ENCODE measurements at places on chromosomes 13 and 19.

DNA sequence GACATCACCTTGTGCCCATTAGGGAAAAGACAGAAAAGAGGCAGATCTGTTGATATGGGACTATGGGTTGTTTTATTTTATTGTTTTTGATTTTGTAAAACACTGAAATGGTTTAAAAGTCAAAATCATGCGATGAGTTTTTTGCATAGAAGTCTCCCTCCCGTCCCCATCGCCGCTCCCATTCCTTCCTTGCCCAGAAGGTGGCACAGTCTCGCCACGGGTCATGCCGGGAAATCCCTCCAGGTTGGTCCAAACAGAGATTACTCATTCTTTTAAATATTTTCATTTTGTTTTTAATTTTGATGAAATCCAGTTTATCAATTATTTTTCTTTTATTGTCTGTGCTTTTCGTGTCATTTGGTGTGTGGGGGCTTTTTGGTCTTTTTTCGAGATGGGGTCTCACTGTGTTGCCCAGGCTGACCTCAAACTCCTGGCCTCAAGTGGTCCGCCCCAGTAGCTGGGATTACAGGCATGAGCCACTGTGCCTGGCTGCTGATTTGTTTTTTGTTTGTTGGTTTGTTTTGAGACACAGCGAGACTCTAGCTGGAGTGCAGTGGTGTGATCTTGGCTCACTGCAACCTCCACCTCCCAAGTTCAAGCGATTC is 9.2 kb downstream of the PGPEP1 start:
- DNase-seq: peak; percentile 61

- no peak for DNase-seq
These were observed 81.8 kb upstream of the RUBCNL start for GRCh38 chr13:46468570-46469463.

- no peak for DNase-seq
These were observed 631 bp downstream of the TRMT1 start for GRCh38 chr19:13115936-13116281.

- no peak for DNase-seq
These were observed 429.3 kb downstream of the DIAPH3 start for GRCh38 chr13:59734393-59734792.

DNA sequence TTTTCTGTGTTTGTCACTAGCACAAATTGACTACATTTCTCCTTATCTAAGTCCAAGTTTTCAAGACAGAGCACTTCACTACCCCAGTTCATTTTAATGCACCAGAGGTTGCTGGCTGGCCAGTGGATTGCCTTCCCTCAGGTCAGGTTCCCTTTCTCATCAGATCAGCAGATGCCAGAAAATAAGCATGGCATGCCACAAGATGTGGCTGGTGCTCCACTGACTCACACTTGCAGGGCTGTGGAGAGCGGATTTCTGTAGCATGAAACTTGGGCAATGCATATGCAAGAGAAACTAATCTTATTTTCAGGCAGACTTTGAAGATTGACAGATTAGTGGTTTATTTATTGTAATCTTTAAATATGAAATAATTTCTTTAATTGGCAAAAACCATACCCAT is 79.5 kb downstream of the RUBCNL start:
- no peak for DNase-seq

GRCh38 chr13:32320528-32320927 is 5.2 kb downstream of the BRCA2 start:
- no peak for DNase-seq

- no peak for DNase-seq
These were observed 218.7 kb downstream of the KCTD12 start for GRCh38 chr13:76667551-76667950.

- peak; percentile 65 for DNase-seq
These were observed 23.7 kb downstream of the NOSIP start for GRCh38 chr19:49556412-49557398.

DNA sequence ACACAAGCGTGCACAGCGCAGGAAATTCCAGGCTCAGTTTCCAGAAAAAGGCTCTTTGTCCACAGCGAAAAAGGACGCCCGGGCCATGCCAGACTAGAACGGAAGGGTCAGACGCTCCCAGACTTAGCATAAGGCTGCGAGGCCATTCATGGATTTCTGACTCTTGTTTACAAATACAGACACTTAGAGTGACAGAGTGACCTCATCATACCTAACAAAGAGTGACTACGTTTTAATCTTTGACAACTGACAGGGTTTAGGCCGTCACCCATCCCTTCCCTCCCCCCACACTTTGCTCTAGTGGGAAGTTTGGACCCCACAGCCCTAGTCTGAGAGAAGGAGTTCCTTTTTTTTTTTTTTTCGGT is 418 bp upstream of the ZNF709 start:
- DNase-seq: no peak

DNA sequence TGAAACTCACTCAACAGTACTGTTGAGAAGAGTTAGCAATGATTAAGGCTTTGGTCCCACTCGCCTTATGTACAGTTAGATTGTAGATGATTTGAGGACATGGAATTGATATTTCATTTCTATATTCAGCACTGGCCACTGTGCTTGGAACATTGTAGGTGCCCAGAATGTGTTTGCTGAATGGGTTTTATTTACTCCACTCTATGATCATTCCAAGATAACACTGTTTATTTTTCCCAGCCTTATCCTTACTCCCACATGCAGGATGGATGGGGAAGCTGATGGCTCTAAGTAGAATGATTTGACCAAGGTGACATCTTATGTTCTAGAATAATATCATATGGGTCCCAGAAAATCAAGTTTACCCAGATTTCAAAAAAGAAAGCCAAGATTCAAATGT is 124.6 kb upstream of the RXFP2 start:
- no peak for DNase-seq

- no peak for DNase-seq
These were observed 143.6 kb upstream of the SLITRK1 start for GRCh38 chr13:84025824-84026223.

DNA sequence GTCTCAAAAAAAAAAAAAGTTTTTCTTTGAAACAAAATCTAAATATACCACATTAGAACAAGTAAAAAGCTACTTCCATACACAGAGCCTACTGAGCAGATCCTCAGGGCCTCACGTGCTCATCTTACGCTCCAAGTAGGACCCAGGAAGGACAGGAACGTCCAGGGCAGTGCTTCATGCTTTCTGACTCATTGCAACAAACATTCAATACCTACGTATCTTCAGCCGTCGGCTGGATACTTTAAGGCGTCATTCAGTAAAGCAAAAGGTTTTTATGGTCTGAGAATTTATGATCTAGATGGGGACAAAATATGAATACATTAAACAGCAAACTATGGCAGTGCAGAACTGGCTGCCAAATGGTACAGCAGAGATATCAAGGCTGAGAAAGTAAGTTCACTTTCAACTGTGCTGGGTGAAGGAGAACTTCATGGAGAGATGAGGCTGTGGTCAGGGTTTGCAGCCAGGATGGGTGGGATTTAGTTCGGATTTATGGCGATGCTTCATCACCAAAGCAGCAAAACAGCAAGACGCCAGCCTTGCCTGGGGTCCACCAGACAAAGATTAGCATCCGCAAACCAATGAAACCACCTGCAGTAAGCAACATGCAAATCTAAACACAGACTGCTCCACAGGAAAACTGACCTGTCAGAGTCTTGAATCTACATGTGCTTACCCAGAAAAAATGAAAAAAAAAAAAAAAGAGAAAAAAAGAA is 20.5 kb downstream of the CARS2 start:
- DNase-seq: no peak

- no peak for DNase-seq
These were observed 10.2 kb downstream of the DPP9 start for GRCh38 chr19:4713384-4713951.

DNA sequence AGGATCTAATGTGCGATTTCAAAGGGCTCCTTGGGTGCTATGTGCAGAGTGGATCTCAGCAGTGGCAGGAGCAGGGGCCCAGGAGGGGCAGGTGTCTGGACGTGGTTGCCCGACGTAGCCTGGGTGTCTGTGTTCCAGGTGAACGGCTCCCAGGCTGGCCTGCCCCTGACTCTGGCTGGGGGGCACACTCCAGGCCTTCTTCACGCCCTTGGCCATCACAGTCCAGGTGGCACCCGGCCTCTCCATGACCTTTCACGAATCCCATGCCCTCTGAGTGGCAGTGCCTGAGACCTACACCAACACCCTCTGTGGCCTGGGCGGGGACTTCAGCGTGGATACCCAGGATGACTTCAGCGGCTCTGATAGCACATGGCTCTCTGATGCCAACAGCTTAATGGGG is 11.3 kb upstream of the FXYD3 start:
- no peak for DNase-seq

GRCh38 chr13:102452836-102453235 is 51.0 kb upstream of the FGF14 start:
- DNase-seq: no peak

DNA sequence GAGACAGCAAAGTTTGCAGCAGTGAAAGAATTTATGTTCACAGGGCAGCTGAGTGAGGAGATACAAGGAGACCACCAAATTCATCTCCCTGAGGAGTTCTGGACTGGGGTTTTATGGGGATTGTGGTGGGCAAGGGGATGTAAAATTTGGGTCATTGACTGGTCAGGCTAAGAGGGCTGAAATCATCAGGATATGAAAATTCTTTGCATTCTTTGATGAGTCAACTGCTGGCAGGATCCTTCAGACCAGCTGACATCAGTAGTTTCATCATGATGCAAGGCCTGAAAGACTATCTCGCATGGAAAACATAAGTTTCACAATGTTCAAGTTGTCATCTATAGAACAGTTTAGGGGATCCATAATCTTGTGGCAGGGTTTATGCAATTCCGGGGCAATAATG is 869.5 kb upstream of the PCDH9 start:
- no peak for DNase-seq

DNA sequence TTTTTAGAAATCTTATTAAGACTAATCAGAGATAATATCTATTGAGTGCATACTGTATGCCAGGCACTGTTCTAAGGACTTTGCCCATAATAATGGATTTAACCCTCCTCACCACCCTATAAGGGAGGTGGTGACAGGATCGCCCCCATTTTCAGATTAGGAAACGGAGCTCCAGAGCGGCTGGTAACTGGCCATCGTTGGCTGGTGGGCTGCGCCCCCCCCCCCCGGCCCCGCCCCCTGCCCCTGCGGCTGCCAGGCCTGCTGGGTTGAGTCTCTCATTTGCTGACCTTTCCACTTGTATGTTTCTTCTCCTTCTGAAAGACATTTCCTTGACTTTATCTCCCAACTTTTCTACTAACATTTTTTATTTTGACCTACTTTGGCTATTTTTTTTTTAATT is 8.5 kb downstream of the ARHGEF7 start:
- no peak for DNase-seq

- no peak for DNase-seq
These were observed 4.3 kb upstream of the COMMD6 start for GRCh38 chr13:75541961-75542360.

GRCh38 chr13:111080642-111081041 is 34.5 kb upstream of the ARHGEF7 start:
- DNase-seq: no peak

- DNase-seq: no peak
These were observed 88.2 kb upstream of the SLITRK6 start for GRCh38 chr13:85887406-85887805.

DNA sequence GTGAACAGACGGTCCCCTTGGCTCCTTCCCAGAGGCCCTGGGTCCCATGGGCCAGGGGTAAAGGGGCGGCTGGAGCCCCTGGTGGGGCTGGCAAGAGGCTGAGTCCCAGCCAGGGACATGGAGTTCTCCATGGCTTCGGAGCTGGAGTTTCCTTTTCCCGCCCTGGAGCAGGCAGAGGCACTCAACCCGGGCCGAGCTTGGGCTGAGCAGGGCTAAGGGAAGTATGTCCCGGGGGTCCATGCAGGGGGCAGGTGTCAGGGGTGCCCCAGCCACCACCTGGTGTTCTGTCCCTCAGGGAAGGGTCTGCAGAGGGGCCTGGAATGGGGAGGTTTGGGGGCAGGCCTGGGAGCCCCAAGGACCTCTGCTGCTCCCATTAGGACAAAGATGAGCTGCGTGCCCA is 54.0 kb upstream of the TPM4 start:
- DNase-seq: no peak

GRCh38 chr13:109834973-109835720 is 48.8 kb upstream of the IRS2 start:
- no peak for DNase-seq

- DNase-seq: no peak
These were observed 30.9 kb downstream of the RNASEH2B start for GRCh38 chr13:50940509-50940908.

GRCh38 chr13:34254366-34254765 is 436.4 kb downstream of the RFC3 start:
- no peak for DNase-seq

DNA sequence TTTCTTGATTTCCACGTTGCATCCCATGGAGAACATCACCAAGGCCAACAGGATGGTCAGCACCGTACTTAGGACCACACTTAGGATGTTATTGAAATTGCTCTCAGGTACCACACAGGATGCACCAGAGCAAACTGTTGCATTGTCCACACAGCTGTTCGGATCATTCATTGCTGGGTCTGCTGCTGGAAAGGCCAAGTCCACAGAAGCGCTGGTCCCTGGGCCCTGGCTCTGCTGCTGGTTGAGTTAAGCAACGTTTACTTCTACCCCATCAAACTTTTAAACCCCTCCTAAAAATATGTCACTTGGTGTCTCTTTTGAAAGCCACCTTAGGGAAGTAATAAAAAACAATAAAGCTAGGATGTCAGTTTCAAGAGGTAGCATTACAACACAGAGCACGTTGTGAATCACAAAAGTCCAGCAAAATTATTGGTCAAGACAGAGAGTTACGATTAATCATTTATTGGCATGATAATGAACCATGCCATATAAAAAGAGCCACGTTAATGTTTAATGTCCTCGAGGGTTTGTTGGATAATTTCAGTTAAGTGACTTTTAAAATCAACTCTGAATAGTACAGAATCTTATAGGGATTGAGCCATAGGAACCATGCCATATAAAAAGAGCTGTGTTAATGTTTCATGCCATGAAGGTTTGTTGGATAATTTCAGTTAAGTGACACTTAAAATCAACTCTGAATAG is at the start of gene SLC10A2:
TSS of gene SLC10A2 (minus strand) at position 339 of the 702 bp plus-strand sequence. CDS start at position 171, 168 bp downstream.
- DNase-seq: no peak

- no peak for DNase-seq
These were observed 687 bp downstream of the KIR3DL2 start for GRCh38 chr19:54850930-54851329.

DNA sequence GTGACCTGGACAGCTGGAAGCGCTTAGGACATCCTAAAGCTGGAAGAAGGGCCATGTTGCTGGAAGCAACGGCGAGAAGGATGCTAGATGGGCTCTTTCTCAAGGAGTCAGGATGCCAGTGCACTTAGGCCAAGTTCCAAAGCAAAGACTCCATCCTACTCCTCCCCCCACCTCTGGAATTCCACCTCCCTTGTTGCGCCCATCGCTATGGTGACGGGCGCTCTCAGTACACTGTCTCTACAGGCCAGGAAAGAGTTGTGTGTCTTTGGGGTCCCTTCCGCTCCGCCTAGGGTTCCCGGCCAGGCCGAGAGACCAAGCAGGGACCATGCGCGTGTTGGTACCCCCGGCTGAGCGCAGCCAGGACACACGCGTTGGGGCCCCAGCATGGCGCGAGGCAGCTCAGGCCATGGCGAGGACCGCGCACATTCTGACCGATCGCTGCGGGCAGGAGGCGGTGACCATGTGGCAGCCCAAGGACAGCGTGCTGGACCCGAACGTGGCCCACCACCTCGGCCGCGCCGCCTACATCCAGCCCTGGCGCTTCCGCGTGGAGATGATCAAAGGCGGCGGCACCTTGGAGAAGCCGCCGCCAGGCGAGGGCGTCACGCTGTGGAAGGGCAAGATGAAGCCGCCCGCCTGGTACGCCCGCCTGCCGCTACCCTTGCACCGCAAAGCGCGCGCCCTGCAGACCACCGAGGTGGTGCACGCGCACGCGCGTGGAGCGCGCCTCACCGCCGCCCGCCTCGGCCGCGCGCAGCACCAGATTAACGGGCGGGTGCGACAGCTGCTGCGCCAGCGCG is 31.0 kb upstream of the SLC1A6 start:
- DNase-seq: no peak

Measured in stimulated activated CD8-positive, alpha-beta memory T cell treated with anti-CD3 and anti-CD28 coated beads, Interleukin-4, amount 100 ng/mL, for 48 hours (primary cell).